ENCODE measurements at places on chromosomes 7 and 10.

- no peak for DNase-seq
Observed at GRCh38 chr7:6116211-6116610, 85.0 kb downstream of the ANKRD61 start.

DNA sequence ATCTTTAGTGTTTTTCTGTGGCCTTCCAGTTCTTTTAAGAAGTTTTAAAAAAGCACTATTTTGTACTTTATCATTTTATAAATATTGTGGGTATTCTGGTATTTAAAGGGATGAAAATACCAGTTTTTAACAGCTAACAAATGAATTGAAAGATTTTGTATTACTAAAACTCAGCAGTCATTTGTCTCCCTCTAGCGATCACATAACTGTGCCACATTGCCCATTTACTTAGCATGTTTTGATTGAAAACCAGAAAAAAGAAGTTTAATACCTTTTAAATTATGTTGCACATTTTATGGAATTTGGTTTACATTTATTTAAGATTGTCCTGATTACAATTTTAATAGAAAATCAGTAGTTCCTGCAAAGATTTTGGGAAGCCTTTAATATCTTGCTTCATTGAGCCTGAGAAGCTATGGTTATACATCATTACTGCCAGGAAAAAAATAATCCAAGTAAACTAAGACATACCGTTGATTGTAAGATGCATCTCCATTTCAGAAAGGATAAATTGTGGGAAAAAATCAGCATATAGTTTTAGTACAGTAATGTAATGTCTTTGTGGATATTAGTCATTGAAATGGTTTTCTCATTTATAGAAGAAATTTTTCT is 34.9 kb downstream of the TAX1BP1 start:
- peak; percentile 72 for DNase-seq

- DNase-seq = no peak
Observed at GRCh38 chr10:126208726-126209302, 179.5 kb downstream of the ADAM12 start.

DNA sequence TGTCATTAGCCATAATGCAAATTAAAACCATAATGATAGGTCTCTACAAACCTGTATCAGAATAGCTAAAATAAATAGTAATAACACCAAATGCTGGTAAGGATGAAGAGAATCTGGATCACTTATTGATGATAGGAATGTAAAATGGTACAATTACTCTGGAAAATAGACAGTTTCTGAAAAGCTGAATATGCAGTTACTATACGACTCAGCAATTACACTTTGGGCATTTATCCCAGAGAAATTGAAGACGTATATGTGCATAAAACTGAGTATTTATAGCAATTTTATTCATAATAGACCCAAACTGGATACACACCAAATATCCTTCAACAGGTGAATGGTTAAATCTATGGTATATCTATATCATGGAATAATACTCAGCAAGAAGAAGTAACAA is 7.9 kb downstream of the RPA3 start:
- no peak for DNase-seq

GRCh38 chr7:47320296-47320695 is 261.6 kb downstream of the TNS3 start:
- no peak for DNase-seq

GRCh38 chr7:19317461-19317860 is 172.2 kb upstream of the FERD3L start:
- no peak for DNase-seq

DNA sequence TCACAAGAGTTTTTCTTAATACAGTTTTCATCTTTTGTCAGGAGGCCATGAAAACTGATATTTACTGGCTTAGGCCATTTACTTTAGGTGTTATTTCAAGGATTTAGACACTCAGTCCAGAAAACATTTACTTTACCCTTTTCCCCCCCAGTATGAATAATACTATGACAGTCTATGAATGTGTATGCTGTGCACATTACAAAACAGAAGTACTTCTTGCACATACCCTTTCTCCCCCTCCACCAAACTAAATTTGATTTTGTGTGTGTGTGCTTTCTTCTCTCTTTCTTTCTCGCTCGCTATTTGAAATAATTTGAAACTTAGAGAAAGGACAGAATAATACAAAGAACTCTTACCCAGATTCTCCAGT is 41.3 kb downstream of the RBM33 start:
- no peak for DNase-seq

DNA sequence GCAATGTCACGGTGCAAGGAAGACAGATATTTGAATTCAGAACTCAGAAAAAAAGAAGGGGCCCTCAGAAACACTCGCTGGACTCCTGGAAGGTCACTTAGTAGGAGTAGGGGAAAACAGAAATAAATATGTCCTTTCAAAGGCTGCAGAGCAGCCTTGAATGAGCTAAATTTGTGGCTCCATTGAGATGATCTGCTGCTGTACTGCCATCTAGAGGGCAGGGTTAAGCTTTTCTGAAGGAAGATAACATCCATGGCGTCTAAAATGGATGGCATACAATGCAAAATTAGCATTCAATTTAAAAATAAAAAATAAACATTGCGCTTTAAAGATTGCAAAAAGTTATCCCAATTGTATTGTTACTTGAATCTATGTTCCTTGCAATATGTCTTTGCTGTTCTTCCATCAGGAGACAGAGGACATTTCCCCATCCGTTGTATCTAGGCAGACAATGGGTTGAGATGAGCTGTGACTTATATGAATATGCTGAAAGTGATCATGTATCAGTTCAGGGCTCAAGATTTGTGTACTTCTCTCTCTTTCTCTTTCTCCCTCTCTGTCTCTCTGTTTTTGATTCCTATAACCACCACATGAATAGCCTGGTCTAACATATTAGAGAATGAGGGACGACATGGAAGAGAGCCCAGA is 642.2 kb downstream of the SH2D4B start:
- DNase-seq = peak; percentile 63

- DNase-seq = no peak
Observed at GRCh38 chr7:130513447-130513846, 21.6 kb downstream of the MEST start.

DNA sequence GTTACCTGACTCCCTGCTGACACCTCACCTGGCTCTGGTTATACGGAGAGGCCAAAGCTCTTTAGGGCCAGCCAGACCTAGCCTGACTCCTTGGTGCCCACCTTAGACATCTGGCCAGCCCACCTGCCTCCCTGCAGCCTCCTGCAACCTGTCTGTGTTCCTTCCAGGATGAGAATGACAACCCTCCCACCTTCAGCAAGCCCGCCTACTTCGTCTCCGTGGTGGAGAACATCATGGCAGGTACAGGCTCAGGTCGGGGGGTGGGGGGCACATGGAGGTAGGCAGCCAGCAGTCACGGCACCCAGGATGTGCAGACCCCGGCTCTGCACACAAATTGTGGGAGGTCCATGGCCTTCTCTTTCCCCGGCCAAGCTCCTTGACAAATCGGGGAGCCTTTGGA is 32.1 kb downstream of the C10orf105 start:
- DNase-seq = no peak

- DNase-seq = peak; percentile 89
Observed at GRCh38 chr7:150931199-150931869, 46.8 kb downstream of the KCNH2 start.

- DNase-seq = no peak
Observed at GRCh38 chr10:98510412-98510995, 63.8 kb upstream of the HPS1 start.

DNA sequence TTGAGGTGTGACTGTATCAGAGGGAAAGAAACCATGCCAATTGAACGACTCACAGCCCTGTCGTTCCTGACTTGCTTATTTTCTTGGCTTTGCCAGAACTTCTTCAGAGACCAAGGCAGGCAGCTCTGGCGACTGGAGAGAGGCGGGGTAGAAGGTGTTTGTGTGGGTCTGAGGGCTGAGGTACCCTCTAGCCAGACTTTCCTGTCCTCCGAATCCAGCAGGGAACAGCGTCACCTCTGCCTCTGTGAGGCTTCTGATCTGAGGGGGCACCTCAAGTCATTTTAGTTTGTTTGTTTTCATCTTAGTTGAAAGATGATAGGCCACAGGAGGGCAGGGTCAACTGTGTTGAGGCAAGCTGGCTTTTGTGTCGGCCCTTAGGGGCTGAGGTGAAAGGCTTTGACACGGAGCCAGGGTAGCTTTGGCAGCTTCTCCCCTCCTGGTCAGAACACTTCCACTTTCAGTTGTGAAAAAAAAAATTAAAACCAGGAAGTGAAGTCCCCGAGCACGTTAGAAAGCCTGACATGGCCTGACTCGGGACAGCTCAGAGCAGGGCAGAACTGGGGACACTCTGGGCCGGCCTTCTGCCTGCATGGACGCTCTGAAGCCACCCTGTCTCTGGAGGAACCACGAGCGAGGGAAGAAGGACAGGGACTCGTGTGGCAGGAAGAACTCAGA is 1.9 kb downstream of the ACSL5 start:
- peak; percentile 89 for DNase-seq

Measured in hematopoietic multipotent progenitor cell treated with erythropoietin and hydrocortisone succinate and interleukin-3 and kit ligand, for 4 days (in vitro differentiated cells).